ACHN (cell line): ENCODE measurements at places on chromosomes 5 and 9.

- DNase-seq, result no peak
These were observed 65.9 kb upstream of the DAP start for GRCh38 chr5:10826971-10827370.

DNA sequence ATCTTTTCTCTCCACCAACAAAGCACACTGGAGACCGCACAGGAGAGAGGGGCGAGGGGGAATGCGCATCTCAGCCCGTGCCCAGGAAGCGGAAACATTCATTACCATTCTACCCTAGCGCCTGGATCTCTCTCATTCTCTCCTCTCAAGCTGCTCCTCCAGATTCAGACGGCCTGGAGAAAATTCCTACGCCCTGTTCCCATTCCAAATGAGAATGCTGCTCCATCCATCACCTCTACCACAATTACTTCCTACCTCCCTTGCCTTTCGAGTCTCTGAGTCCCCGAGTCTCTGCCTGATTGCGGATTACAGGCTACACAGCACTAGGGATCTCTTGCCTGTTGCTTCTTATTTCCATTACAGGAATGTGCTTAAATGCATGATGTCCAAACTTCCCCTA lies 6.7 kb downstream of the DDX31 start:
- DNase-seq, result no peak

GRCh38 chr9:127219520-127219919 lies 45.1 kb upstream of the GARNL3 start:
- DNase-seq, result no peak

- peak; percentile 6 for DNase-seq
These were observed 169.9 kb downstream of the NNT start for GRCh38 chr5:43772764-43773477.
